ENCODE measurements at places on chromosomes 2 and 18.

DNA sequence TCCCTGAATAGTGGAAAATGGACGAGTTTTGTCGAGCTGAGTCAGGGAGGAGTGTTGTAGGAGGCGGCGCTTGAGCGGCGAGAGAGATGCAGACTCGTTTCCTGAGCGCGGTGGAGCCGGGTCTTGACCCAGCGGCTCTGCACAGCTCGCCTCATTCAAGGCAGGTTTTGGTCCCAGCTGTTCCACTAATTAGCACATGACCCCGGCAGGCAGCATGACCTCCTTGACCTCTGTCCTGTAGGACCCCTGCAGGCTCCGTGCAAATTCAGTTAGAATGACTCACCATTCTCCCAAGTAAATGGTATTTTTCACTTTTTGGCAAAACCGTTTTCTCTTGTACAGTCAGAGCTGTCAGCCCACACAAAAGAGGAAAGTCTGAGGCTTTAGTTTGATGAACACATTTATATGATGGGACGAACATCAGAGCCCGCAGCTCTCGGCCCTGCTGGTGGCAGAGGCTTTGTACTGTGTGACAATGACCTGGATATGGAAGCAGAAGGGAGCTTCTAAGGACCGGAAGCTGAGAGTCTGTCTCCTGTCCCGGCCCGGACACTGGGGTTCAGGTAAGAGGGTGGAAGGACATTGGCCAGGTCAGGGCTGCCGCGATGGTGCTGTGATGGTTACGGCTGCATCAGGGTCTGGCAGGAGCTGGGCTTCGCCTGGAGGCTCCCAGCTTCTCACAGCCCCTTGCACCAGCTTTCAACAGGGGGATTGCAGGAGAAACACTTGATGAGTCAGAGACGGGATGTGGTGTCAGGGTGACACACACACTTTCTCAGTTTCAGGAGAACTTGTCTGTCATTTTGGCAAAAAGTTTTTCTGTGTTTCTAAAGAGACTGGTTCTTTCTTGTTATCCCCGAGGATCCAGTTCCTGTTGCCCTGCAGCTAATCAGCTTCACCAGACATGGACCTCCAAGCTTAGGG is 29.9 kb upstream of the ALKAL2 start:
- DNase-seq, result peak; percentile 57

- DNase-seq, result no peak
Observed at GRCh38 chr18:9173770-9174233, 37.2 kb downstream of the ANKRD12 start.

DNA sequence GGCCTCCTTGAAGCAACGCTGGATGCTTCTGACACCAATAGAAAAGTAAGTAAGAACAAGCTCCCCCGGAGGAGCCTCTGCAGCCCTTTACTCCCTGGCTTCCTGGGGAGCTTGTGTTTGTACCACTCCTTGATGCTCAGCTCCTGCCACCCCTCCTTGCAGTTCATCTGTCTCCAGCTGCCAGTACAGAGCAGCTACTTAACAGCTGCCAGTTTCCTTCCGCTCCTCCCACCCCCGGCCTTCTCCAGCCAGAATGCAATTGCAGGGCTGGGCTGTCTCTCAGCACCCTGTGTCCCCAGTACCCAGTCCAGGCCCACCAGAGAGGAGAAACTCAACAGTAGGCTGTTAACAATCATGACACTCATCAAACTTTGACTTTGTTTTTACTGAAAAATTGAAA is 109.4 kb downstream of the AOX1 start:
- no peak for DNase-seq

DNA sequence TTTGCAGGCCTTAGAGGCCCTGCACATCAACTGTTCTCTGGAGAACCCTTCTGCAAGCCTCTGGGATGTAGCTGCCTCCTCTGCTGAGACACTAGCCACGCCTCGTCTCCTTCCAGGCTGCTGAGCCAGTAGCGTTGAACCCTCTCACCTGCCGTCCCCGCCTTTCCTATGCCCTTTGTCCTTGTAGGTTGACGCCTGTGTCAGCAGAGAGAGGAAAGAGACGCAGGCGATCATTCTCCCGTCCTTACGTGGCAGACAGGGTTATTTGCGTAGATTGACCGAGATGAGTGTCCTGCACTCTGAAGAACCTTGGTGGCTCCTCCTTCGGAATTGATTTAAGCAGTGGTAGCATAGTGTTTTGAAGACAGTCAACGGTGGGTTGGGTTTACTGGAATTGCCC is 27.8 kb downstream of the ID2 start:
- DNase-seq, result no peak

DNA sequence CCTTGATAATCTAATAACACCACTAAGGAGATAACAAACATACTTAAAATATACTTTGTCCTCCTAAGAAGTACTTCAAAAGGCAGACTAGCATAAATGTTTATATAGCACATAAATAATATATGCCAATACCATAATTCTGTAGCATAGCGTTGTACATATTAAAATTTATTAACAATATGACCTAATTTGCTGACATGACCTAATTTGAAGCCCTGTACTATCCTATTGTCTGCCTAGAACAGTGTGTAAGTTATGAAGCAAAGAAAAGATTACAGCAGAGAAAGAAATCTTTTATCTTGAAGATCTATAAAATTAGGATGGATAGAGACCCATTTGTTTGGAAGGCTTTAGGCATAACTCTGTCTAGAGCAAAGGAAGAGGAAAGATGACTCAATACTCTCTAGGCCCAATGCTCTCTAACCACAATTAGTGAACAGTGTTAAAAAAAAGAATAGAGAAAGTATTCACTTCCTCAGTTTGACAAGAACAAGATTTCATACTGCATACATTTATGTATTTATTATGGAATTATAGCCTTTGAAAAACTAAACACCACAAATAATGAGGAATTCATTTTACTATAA is 231.3 kb downstream of the ZRANB3 start:
- DNase-seq, result peak; percentile 71

DNA sequence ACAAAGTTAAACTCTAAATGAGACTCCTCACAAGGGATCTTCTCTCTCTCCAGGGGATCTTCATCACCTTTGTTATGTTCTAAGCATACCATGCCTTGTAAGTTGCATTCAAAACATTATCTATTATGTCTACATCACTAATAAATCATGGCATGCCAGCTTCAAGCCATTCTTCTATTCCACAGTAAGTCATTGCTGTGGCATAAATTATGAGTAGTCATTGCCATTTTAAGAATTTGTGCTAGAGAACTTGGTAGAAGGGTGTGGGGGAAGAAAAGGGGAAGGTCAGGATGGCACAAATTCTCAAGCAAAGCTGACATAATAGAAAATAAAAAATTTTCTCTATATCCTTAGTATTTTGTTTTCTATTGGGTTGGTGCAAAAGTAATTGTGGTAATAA is 33.5 kb downstream of the BARD1 start:
- DNase-seq, result peak; percentile 3

- peak; percentile 88 for DNase-seq
Observed at GRCh38 chr2:74958274-74959105, at the start of gene POLE4. Gene POLE4, plus strand, starts transcription at chr2:74958643. Its CDS starts 37 bp downstream, at chr2:74958680.

- peak; percentile 68 for DNase-seq
Observed at GRCh38 chr2:198374375-198375082, 570.1 kb downstream of the PLCL1 start.
